NCI-H187 treated with DMSO at 0.1 percent for 48 hours (cell line): ENCODE measurements at places on chromosomes 16 and 17.

GRCh38 chr17:39651923-39652586 is 13.1 kb upstream of the TCAP start:
- DNase-seq = no peak

- DNase-seq = no peak
Measured at GRCh38 chr17:5943232-5943631, 126.9 kb upstream of the WSCD1 start.

GRCh38 chr17:49976828-49977202 is 7.8 kb downstream of the DLX4 start:
- no peak for DNase-seq

DNA sequence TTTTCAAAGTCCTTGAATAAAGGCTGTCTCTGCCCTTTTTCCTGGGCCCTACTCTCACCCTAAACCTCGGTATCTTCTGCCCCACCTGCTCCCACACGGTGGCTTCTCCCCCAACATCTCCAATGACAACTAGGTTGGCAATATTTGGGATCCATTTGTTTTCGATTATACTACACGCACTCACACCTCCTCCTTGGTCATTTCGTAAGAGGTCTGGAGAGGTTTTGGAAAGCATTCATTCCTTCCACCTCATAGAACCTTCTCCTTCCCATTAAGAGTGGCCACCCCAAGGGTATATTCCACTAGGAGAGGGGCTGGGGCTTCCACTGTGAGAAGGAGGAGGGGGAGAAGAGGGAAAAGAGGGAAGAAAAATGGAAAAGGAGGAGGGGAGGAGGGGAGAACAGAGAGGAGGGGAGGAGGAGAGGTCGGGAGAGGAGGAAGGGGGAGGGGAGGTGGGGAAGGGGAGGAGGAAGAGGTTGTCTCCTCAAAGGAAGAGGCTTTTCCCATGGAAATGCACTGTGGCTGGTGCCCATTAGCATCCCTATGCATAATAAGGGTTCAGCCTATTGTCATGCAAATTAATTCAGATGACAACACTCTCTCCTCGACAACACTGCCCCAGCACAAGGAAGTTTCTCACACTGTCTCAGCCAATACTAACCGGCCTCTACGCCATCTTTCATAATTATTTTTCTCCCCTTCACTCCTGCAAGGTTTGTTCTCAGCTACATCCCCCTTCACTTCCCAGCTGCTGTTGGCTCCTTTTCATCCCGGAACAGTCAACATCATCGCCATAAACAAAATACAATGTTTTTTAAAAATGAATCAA is 30.0 kb downstream of the SOX9 start:
- DNase-seq = no peak

DNA sequence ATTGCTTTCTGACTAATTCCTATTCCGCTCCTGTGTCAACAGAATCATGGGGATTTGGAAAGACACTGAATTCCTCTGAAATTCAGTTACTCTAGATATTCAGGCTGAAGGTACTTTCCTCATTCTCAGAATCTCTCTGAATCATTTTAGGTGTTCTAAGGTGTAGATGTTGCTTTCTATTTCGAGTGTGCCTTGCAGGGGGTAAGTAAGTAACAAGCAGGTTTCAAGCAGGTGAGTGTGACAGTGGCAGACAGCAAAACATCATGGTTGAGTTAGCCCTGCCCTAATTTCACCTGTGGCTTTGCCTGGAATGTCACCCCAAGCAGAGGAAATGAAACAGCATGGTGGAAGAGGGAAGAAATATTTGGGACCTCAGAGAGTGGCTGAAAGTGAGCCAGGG is 75.1 kb downstream of the SHISA9 start:
- DNase-seq = no peak

DNA sequence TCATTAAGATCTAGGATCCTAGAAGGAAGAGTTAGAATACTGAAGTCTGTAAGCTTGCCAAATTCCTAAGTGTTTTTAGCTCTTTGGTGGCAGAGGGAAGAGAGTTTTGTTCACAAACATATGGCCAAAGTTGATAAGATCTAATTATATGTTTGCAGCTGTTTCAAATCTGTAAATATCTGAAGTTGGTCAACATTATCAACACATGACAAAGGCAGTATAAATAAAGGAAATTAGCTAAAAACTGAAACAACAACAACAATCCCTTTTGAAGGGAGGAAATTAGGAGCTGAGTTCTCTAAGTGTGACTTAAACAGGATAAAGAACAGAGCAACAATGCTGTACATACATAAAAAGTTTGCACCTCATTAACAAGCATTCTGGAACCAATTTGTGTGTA is 208.7 kb downstream of the KCNJ2 start:
- no peak for DNase-seq

DNA sequence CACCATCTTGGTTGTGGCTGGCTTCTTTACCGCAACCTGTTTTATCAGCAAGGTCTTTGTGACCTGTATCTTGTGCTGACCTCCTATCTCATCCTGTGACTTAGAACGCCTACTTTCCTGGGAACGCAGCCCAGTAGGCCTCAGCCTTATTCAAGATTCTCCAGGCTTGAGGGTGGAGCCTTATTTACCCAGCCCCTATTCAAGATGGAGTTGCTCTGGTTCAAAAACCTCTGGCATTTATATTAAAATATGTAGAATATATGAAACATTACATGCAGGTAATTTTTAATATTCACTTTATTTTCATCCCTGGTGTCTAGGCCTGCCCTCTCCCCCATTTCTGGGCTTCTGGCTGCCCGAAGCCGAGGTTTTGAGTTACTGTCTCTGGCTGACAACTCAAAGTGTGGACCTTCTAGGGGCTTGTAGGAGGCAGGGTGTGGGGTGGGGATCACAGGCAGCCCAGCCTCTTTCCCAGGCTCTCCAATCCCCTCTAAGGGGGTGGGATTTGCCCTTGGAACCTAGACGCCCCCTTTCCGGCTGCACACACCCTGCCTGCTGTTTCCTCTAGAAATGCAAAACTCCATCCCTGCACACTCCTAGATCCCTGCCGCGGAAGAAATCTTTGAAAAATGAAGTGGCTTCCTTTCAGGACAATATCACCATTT is 152.0 kb downstream of the KCNJ12 start:
- DNase-seq = no peak

- no peak for DNase-seq
Measured at GRCh38 chr16:3762107-3762750, 44.9 kb upstream of the TRAP1 start.

DNA sequence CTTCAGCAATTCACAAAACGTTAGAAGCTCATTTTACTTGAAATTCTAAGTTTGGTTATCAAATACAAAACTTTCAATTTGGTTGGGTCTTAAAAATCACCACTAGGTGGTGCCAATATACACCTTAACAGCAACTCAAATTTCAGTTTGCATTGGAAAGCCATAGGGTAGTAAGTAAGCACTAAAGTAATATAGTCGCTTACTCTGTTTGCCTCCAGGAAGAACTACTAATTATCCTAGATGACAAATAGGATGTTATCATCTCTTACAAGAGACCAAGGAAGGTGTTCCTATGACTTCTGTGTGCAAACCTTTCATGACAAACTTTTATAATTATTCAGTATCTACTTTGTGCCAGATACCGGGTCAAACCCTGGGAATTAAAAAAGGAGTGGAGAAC is 93.3 kb downstream of the MYO1D start:
- no peak for DNase-seq

DNA sequence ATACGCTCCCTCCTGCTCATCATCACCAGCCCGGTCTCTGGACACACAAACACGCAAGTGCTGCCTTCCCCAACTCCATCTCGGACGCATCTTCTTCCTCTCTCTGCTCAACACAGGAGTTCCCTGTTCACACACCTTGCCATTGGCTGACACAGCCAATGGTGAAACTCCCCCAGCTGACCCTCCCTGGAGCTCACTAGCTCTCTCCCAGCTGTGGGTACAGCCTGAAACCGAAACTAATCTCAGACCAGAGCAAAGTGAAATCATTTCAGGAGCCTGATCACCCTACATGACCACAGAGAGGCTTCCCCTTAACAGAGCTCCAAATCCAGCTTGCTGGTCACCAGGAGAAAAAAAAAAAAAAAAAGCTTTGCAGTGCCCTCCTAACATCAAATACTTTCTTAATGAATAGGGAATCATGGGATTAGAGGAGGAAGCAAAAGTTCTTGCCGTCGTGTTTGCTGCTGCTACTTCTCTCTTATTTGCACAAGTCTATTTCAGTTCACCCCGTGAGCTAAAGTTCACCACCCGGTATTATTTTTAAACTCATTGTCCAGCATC is 8.3 kb downstream of the CUEDC1 start:
- DNase-seq = no peak

DNA sequence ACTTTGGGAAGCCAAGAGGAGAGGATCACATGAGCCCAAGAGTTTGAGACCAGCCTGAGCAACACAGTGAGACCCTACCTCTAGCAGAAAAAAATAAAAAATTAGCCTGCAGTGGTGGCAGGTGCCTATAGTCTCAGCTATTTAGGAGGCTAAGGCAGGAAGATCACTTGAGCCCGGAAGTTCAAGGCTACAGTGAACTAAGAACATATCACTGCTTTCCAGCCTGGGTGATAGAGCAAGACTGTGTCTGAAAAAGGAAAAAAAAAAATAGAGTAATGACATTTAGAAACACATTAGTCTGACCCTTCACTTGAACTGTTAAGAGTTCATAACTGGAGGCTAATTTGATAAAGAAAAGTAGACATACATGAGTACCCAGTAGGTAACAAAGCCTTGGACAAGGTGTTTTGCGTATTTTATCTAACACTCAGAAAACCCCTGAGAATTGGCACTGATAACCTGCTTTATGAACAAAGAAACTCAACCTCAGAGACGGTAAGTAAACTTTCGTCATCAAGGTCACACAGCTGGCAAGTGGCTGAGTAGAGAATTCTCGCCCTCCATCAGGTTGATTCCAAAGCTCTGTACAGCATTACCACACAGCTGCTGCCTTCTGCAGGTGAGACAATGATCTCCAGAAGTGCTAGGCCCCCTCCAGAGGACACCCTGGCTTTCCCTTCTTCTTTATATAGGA is 101.1 kb downstream of the SMG6 start:
- no peak for DNase-seq

DNA sequence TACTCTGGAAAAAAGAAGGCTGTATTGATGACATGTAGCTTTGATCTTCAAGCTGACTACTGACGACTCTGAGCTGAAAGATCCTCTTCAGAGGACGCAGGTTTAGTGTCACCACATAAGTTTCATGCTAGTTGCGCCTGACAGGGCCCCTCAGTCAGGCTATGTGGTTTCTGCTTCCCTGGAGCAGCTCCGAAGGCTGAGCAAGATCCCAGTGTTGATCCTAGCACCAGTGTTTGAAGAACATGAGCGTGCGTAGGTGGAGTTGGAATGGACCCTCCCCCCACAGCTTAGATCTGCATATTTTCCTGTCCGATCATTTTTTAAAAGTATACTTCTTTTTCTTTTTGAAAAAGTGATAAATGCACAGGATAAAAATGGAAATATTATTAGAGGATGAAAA is 17.3 kb downstream of the BANP start:
- no peak for DNase-seq

DNA sequence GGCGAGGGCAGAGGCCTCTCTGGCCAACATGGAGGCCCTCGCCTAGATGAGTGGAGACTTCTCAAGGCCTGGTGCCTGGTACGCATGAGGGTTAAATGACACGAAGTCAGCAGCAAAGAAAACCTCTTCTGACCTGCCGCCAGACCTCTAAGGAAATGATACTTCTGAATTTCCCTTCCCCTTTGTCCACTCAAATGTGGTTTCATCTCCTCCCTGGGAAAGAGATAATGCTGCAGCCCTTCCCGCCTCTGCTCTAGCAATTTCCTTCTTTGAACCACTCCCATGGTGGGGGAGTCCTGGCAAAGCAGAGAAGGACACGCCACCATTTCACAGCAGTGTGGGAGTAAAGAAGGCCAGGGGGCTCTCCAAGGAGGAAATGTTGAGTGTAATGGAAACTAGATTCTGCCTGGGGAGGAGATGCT is 65.7 kb upstream of the BCAR1 start:
- DNase-seq = no peak

GRCh38 chr16:57115514-57116182 is 23.3 kb downstream of the CPNE2 start:
- no peak for DNase-seq
